Activated T-helper 2 cell treated with anti-CD3 and anti-CD28 coated beads, Interferon-gamma antibody, Interleukin-2, Interleukin-4, amounts not matched to agents 10 μg/mL and 5 μg/mL and 100 μg/mL, durations not matched to agents 14 hours and 24 hours and 36 hours (primary cell): ENCODE measurements at places on chromosomes 2 and 18.

DNA sequence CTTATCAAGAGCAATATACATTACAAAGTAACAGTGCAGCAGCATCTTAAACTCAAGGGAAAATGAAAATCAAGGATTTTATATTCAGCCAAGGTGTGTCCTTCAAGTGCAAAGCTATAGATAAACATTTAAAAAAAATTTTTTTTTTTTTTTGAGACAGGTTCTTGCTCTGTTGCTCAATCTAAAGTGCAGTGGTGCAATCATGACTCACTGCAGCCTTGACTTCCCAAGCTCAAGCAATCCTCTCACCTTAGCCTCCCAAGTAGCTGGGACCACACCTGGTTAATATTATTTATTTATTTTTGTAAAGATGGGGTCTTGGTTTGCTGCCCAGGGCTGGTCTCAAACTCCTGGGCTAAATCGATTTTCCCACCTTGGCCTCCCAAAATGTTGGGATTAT, 9.0 kb downstream of the CDKL4 start:
- H3K36me3 ChIP-seq, result peaks cover 8% of the 10 kb centered on the region
- H3K27ac ChIP-seq, result no peak overlapping the region
- no peak overlapping the region for H3K4me3 ChIP-seq
- H3K4me1 ChIP-seq, result peaks cover 7% of the 10 kb centered on the region
- H3K27me3 ChIP-seq, result no peaks in the 10 kb centered on the region

DNA sequence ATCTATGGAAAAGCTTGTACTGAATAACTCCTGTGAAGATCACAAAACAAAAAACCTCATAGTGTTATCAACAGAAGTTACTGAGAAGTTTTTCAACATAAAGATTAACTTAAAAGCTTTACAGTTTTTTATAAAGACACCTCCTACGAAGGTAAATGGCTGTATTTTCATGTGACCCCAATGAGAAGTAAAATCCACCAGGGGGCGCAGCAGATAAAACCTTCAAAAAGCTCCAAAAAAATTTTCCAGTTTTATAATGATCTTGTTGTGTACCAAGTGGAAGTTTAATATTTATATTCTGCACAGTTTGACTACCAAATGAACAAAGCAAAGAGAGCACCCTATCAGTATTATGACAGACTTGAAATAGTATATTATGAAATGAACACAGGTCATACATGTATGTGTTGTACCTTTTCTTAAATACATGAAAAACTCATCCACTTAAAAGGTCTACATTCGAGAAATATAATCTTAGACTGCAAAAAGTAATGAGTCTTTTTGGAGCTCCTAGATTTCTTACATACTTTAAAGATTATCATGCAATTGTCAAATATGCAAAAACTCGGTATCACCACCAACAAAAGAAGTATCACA, 38.5 kb downstream of the PNO1 start:
- peaks cover 34% of the 10 kb centered on the region for H3K4me1 ChIP-seq
- no peaks in the 10 kb centered on the region for H3K27me3 ChIP-seq
- peaks cover 3% of the 10 kb centered on the region for H3K36me3 ChIP-seq
- no peak overlapping the region for H3K4me3 ChIP-seq
- no peak for DNase-seq

GRCh38 chr18:49247781-49248180, 212.7 kb downstream of the DYM start:
- H3K27ac ChIP-seq, result no peak overlapping the region
- H3K27me3 ChIP-seq, result no peaks in the 10 kb centered on the region
- DNase-seq, result no peak
- peaks cover 19% of the 10 kb centered on the region for H3K36me3 ChIP-seq

DNA sequence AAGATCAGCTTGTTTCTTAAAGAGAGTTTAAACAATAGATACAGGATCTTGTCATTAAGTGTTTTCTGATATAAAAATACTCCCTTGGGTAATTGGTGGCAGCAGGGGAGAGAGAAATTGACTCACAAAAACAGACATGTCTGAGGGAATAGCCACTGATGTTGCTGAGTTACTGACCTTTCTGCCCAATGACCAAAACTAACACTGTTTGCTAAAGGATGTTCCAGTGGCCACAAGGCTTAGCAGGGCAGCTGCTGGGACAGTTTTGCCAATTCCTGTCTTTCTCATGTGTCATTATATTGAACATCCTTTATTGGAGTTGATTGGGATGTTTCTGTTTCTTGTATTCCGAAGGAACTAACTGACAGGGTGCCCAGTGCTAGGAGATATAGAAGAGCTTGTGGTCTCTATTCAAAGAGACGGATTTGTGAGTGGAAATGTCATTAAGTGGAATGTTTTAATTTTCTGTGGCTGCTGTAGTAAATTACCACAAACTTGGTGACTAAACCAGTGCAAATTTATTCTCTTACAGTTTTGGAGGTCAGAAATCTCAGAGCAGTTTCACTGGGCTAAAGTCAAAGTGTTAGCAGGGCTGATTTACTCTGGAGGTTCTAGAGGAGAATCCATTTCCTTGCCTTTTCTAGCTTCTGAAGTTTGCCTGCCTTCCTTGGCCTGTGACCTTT, 124.8 kb upstream of the RMDN2 start:
- peaks cover 6% of the 10 kb centered on the region for H3K27me3 ChIP-seq
- H3K36me3 ChIP-seq, result no peaks in the 10 kb centered on the region
- no peaks in the 10 kb centered on the region for H3K4me1 ChIP-seq
- no peak overlapping the region for H3K27ac ChIP-seq

DNA sequence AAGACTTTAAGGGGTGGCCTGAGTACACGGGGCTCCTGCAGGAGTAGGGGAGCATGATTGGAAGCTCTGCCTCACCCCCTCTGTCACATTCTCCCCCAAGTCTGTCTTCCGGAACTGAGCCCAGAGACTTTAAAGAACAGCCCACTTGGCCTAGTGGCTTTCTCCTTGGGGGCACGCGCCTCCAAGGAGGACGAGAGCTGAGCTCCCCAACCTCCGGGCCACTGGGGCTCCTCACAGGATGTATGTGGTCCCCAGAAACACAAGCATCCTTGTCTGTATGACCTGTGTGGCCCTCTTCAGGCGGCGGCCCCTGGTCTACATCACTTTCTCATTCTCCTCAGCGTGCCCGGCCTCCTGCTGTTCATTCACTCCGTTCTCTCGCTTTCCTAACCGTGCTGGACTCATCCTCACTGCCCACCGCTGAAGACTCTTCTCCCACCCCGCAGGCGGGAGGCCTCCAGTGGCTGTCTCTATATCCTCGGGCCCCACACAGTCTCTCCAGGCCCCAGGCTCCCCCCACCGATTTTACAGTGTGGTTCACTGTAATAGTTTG, 23.7 kb downstream of the KCNF1 start:
- no peak overlapping the region for H3K4me3 ChIP-seq
- no peaks in the 10 kb centered on the region for H3K36me3 ChIP-seq
- no peak overlapping the region for H3K27ac ChIP-seq
- DNase-seq, result no peak

GRCh38 chr2:113967272-113967671, 77.4 kb downstream of the ACTR3 start:
- no peak overlapping the region for H3K4me3 ChIP-seq
- no peak for DNase-seq
- peak overlapping the region; percentile 17 for H3K27ac ChIP-seq
- peaks cover 17% of the 10 kb centered on the region for H3K4me1 ChIP-seq
- H3K27me3 ChIP-seq, result no peaks in the 10 kb centered on the region
- peaks cover 43% of the 10 kb centered on the region for H3K36me3 ChIP-seq

- H3K27me3 ChIP-seq, result no peaks in the 10 kb centered on the region
- no peak overlapping the region for H3K27ac ChIP-seq
- H3K4me3 ChIP-seq, result no peak overlapping the region
- no peak for DNase-seq
These were observed 34.2 kb upstream of the MLPH start for GRCh38 chr2:237452861-237453260.

DNA sequence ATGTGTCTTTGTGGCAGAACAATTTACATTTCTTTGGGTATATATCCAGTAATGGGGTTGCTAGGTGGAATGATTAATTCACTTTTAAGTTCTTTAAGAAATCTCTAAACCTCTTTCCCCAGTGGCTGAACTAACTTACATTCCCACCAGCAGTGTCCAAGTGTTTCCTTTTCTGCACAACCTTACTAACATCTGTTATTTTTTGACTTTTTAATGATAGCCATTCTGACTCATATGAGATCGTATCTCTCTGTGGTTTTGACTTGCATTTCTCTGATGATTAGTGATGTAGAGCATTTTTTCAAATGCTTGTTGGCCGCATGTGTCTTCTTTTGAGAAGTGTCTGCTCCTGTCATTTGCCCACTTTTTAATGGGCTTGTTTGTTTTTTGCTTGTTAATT, 43.1 kb upstream of the PTH2R start:
- peaks cover 13% of the 10 kb centered on the region for H3K36me3 ChIP-seq
- H3K4me3 ChIP-seq, result no peak overlapping the region
- peaks cover 6% of the 10 kb centered on the region for H3K27me3 ChIP-seq
- no peak overlapping the region for H3K27ac ChIP-seq
- peaks cover 14% of the 10 kb centered on the region for H3K4me1 ChIP-seq
- no peak for DNase-seq

- H3K27me3 ChIP-seq, result no peaks in the 10 kb centered on the region
- H3K4me1 ChIP-seq, result peaks cover 30% of the 10 kb centered on the region
- no peak overlapping the region for H3K27ac ChIP-seq
These were observed 158.8 kb upstream of the SLC39A10 start for GRCh38 chr2:195498176-195498575.

- peaks cover 21% of the 10 kb centered on the region for H3K27me3 ChIP-seq
- H3K36me3 ChIP-seq, result no peaks in the 10 kb centered on the region
- no peaks in the 10 kb centered on the region for H3K4me1 ChIP-seq
- H3K4me3 ChIP-seq, result no peak overlapping the region
- peak; percentile 43 for DNase-seq
- no peak overlapping the region for H3K27ac ChIP-seq
These were observed 187.5 kb downstream of the TWIST2 start for GRCh38 chr2:239035361-239035814.

DNA sequence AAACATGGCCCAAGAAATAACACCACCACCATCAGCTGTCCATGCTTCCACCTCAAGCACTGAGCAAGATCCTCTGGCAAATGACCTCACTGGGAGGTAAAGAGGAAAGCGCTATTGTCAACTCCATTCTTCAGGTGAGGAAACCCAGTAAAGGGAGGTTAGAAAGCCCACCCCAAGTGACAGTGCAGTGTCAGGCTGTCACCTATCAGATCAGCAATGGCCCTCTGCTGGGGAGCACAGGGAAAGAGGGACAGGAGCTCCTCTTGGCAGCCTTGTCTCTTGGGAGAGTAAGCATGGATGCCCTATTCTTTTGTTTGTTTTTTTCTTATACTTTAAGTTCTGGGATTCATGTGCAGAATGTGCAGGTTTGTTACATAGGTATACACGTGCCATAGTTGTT, 104.3 kb upstream of the DAPL1 start:
- H3K27me3 ChIP-seq, result peaks cover 2% of the 10 kb centered on the region
- no peak for DNase-seq
- no peaks in the 10 kb centered on the region for H3K4me1 ChIP-seq
- H3K27ac ChIP-seq, result no peak overlapping the region
- no peaks in the 10 kb centered on the region for H3K36me3 ChIP-seq
- no peak overlapping the region for H3K4me3 ChIP-seq

DNA sequence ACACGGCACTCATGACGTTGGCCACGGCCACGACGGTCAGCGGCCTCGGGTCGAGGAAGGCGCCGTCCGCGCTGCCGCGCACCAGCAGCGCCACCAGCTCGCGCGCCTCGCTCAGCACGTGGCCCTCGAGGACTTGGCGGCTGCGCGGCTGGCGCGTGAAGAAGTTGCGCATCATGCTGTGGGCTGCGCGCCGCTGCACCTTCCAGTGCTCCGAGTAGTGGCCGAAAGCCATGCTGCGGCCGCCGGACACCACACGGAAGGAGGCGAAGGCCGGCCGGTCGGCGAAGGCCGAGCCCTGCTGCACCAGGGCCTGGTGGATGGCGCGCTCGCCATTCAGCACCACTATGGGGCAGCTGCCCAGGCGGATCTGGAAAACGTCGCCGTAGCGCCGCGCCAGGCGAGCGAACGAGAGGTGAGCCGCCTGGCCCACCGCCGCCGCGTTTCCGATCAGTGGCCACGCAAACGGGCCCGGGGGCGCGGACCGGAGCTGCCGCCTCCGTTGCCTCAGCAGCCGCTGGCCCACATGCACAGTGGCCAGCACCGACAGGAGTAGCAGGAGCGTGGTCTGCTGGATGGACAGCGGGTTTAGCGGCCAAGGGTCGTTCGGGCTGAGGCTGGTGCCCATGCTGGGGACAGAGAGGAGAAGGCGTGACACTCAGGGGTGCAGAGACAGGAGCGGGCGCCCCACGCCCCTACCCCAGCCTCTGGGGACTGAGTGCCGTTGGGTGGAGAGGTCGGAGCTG, 1.0 kb downstream of the CYP1B1 start:
- H3K4me3 ChIP-seq, result peak overlapping the region; percentile 84
- peaks cover 39% of the 10 kb centered on the region for H3K27me3 ChIP-seq
- H3K27ac ChIP-seq, result peak overlapping the region; percentile 38
- DNase-seq, result no peak
- H3K36me3 ChIP-seq, result peaks cover 36% of the 10 kb centered on the region

GRCh38 chr2:80112790-80113189, 191.8 kb downstream of the LRRTM1 start:
- no peak overlapping the region for H3K4me3 ChIP-seq
- no peaks in the 10 kb centered on the region for H3K36me3 ChIP-seq
- H3K4me1 ChIP-seq, result no peaks in the 10 kb centered on the region
- H3K27me3 ChIP-seq, result no peaks in the 10 kb centered on the region
- no peak for DNase-seq
- no peak overlapping the region for H3K27ac ChIP-seq

DNA sequence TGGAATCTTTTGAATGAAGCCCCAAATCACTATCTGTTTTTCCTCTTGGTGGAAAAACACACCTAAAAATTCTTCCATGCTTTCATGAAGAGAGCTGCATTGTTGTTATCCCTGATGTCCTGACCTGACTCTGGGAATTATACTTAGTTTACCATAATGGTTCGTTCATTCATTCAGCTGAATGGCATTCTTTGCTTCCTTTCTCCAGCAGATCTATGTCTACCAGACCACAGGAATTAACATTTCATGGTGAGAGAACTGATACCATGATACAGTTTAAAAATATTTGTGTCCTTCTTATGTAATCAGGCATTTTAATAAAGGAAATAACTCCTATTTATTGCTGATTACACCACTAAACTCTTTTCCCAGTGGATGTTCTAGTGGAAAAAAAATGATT, 11.1 kb upstream of the SLC4A10 start:
- H3K4me3 ChIP-seq, result no peak overlapping the region
- no peaks in the 10 kb centered on the region for H3K36me3 ChIP-seq
- DNase-seq, result no peak

- DNase-seq, result no peak
- no peaks in the 10 kb centered on the region for H3K27me3 ChIP-seq
- peaks cover 47% of the 10 kb centered on the region for H3K4me1 ChIP-seq
These were observed 72.1 kb downstream of the CABLES1 start for GRCh38 chr18:23207191-23207955.

- H3K4me3 ChIP-seq, result no peak overlapping the region
- H3K27ac ChIP-seq, result no peak overlapping the region
- no peaks in the 10 kb centered on the region for H3K4me1 ChIP-seq
- DNase-seq, result no peak
These were observed 321.6 kb downstream of the STK39 start for GRCh38 chr2:167925758-167926157.

- no peaks in the 10 kb centered on the region for H3K27me3 ChIP-seq
- H3K4me1 ChIP-seq, result no peaks in the 10 kb centered on the region
- no peak for DNase-seq
- H3K4me3 ChIP-seq, result no peak overlapping the region
- H3K27ac ChIP-seq, result no peak overlapping the region
These were observed 50.4 kb downstream of the EML6 start for GRCh38 chr2:54773838-54774237.
